ENCODE measurements at places on chromosomes 1 and 21.

- no peak for DNase-seq
Measured at GRCh38 chr1:109566982-109567381, 18.6 kb downstream of the GNAI3 start.

DNA sequence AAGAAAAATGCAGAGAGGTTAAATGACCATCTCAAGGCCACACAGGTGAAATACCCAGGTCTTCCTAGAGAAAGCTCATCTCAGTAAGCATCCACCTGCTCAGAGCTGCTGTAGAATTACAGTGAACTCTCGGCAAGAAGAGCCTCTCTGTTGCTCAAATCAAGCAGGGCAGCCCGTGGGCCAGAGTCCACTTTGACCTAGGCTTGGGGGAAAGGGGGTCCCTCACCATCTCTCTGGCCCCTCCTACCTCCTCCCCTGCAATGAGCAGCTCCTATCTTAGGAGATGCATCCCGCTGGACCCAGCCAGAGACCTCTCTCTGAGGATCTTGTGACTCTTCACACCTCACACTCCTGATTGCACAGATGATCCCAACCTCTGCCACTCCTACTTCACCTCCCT lies 364.7 kb downstream of the PTPRU start:
- DNase-seq = no peak

GRCh38 chr1:156852418-156852874 lies 6.5 kb downstream of the INSRR start:
- DNase-seq = peak; percentile 60

DNA sequence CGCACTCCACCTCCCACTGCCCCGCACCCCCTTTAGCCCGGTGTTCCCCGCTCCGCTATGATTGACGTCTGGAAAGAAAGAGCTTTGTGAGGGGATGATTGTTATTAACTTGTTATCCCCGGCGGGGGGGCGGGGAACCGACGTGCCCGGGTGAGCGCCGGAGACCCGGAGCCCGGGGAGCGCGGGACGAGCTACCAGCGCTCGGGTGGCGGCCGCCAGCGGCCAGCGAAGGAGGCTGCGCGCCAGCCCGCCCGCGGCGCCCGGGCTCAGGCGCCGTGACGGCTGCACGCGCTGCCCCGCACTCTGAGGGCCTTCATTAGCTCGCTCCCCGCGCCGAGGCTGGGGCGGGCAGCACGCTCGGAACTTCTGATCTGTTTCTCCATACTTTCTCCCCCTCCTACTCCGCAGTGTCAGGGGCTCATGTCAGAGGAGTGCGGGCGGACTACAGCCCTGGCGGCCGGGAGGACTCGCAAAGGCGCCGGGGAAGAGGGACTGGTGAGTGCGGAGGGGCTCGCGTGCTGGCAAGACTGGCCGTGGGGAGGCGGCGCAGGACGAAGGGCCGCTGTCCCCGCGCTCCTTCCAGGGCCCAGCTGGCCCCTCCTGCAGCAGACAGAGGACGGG lies 2.1 kb downstream of the LHX8 start:
- DNase-seq = no peak

GRCh38 chr1:25123551-25123950 lies 108.8 kb downstream of the SYF2 start:
- DNase-seq = no peak
